ENCODE measurements at places on chromosomes 7 and 10. TPM values are rescaled to one million over a fixed set of nuclear protein-coding genes. Genes with fewer than 3 reads are reported as not detected.
A peak's percentile ranks its signal among the peaks of the same experiment; 100 is the strongest.

GRCh38 chr10:77970869-77971803 is 44.6 kb upstream of the DLG5 start:
- peak; percentile 33 for DNase-seq

GRCh38 chr7:158728911-158729645 is 24.5 kb upstream of the NCAPG2 start:
- DNase-seq, result no peak

GRCh38 chr10:53894145-53894544 is 906.9 kb downstream of the PCDH15 start:
- DNase-seq, result no peak

DNA sequence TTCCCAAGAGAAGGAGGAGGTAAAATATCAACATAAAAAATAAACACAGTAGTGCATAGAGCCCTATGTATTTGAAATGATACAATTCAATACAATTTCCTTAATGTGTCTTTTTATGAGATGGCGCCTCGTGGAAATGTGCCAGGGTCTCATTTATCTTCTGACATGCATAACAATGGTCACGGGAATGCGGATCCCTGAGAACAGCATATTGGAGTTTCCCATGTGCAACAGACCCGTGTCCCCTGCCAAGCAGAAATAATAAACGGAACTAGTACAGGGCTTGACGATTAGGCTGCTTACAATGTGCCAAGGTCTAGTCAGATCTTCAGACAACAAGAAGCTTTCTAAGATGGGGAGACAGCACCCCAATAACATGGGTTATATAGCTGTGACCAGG is 217.9 kb downstream of the ARHGAP21 start:
- DNase-seq, result no peak

- DNase-seq, result no peak
These were observed 57.4 kb downstream of the MAP3K8 start for GRCh38 chr10:30491204-30491915.

- peak; percentile 53 for DNase-seq
These were observed 7.1 kb upstream of the WDR86 start for GRCh38 chr7:151416941-151417315.

GRCh38 chr10:11024596-11024995 is 6.9 kb downstream of the CELF2 start:
- DNase-seq, result no peak

DNA sequence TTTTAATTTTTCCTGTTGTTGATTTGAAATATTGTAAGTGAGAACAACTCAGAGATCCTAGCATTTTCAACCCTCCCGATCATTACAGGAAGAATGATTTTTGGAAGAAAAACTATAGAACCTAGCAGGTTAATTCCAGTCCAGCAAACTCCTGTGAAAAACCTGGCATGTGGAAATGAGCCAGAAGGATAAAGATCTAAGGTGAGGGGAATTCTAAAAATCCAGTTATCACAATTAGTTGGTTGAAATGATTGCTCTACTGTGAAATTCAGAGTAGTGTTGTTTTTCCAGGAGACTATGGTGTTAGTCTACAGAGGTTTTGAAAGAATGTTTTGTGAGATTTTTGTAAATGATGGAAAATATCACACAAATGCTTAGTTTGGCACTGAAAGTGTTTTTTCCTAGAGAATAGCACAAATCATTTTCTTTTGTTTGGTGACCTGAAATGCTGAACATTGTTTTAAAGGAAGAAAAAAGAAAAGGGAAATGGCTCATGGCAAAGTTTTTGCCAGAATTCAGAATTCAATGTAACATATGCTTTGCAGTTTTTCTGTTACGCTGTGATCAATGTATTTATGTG is 152.4 kb upstream of the SLC26A5 start:
- no peak for DNase-seq

DNA sequence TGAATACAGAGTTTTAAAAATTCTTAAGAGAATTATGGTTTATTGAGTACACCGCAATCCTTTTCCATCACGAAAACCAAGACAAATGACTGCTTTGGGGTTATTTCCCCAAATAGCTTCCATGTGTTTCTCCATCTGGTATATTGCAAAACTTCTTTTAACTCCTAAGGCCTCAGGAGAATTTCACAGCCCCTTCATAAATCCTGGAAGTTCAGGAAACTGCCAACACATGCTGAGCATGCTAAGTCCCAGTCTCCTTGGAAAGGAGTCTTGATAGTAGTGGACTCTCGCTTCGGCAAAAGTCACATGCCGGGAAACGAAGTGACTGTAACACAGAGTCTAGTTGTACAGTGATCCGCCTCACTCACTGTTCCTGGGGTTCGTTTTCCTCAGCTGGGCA is 88.1 kb upstream of the RSU1 start:
- no peak for DNase-seq

DNA sequence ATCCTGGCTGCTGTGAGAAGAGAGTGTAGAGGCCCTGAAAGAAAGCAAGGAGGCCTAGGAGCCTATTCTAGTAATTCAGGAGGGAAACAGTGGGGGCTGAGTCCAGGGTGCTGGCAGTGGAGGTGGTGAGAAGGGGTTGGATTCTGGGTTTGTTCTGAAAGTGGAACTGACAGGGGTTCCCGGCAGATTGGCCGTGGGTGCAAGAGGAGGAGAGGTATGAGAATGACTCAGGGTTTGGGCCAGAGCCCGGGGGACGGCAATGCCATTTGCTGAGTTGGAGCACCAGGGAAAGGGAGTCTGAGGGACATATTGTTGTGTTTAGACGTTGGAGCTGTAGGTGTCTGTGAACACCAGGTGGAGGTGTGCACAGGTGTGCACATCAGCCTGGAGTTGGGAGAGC is 38.5 kb downstream of the NPTX2 start:
- peak; percentile 18 for DNase-seq

Gene RADIL
- total RNA-seq, result 2.5 TPM

Gene FZD1
- total RNA-seq, result 4.3 TPM

Gene EMX2
- total RNA-seq, result not detected

Gene ABCC2
- total RNA-seq, result 3.9 TPM

Gene PDAP1
- total RNA-seq, result 52.8 TPM

Data from spleen (tissue), 13 donors.